NCI-H446 treated with DMSO at 0.1 percent for 48 hours (cell line): ENCODE measurements at places on chromosomes 12 and 14.
A peak's percentile ranks its signal among the peaks of the same experiment; 100 is the strongest.

DNA sequence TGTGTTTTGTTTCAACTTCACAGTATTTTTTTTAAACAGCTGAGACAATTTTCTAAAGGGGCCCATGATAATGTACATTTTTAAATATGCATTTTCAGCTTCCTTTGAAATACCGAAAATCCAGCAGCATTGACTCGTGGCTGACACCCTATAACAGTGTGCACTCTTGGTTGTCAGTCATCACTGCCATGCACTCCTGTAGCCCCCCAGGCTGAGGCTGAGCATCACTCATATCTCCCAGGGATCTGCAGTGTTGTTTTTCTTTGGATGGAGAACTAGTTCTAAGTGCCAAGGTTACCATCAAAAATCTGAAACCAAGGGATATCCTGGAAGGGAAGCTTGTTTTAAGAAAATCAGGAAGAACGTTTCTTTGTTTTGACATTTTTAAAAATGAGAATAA is 81.2 kb downstream of the C14orf132 start:
- DNase-seq = no peak

- no peak for DNase-seq
Measured at GRCh38 chr14:94593376-94593748, 12.1 kb downstream of the SERPINA5 start.

DNA sequence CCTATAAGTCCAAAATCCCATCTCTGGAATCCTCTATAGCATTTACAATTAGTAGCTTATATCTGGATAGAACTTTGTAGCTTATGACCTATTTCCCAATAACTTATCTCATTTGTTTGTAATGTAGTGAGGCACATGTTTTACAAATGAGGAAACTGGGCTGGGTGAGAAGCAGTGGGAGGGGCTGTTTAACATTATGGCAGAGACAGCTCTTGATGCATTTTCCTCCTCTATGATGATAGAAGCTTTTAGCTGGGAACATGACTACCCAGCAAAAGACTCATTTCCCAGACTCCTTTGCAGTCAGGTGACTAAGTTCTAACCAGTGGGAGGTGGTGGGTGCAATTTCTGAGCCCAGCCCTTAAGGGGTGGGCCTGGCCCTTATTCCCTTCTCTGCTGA is 179.7 kb downstream of the TTC8 start:
- no peak for DNase-seq

- DNase-seq = no peak
Measured at GRCh38 chr14:93972618-93973205, 3.7 kb downstream of the ASB2 start.

- no peak for DNase-seq
Measured at GRCh38 chr14:106417224-106418049, 891.1 kb downstream of the TMEM121 start.

DNA sequence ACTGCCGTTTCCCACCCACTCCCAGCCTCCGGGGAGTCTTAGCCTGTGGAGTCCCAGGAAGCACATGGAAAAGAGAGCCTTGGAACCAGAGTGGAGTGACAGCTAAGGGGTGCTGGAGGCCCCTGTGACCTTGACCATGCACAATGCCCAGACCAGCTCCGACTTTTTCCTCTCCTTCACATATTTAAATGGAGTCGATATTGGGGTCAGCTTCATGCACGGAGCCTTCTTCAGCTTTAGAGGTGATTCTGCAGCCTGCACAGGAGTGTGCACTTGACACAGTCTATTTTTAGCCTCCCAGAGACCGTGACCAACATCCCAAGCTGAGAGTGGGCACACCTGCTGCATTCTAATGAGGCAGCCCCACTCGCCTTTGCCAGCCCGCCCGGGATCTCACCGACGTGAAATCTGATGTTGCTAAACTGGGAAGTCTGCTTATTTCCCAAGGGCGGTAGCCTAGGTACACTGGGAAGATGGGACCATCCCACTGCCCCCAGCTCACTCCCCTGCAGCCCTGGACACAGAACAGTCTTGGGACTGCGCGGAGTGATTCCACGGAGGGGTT is 47.5 kb downstream of the PRMT8 start:
- DNase-seq = no peak

DNA sequence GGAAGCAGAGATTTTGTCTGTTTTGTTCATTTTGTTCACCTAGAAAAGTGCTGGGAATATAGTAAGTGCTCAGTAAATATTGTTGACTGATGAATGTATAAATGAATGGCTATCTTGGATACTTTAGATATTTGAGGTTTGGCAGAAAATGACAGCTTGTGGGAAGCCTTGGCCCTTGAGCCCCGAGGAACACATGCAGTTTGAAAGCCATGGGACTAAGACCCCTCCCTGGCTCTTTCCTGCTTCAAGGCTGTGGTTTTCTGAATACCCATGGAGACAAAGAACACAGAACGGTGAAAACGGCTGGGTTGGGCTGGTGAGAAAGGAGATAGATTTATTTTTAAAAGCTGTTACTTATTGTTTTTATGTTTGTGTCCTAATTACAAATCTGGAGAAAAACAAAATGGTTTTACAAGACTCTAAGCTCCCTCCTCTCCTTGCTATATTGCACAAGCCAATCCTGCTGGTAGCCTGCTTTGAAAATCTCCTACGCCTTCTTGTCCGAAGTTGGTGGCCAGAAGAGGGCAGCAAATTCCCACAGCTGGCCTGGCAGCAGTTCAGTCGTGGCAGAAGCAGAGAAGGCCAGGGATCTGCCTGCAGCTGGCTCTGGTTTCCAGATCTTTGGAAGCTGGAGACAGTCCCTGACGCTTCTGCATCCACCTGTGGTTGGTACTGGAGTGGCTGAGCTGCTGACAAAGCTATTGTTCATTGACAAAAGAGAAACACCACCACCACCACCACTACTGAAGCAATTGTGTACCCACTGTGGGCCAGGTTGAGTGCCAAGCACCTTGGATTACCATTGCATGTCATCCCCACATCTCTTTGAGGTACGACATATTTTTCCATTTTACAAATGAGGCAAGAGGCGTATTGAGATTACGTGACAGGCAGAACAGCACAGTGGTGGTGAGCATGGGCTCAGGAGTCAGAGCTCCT is 5.2 kb upstream of the KRT85 start:
- DNase-seq = peak; percentile 34

DNA sequence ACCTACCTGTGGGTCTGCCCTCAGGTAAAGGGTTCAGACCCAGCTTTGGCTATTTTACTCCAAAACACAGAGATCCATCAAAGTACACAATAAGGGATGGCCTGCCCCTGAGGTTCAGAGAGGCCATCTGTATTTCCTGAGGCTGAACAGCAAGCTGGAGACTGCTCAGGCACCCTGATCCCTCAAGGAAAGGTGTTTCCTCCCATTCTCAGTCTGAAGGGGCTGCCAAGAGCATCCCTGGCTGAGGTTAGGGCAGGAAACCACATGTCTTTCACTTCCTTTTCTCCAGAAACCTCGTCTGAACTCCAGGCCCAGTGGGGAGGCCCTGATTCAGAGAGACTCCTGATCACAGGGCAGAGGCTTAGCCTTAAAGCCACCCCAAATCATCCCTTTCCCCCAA is 1.5 kb downstream of the RILPL1 start:
- no peak for DNase-seq

GRCh38 chr12:104275689-104276088 is 27.9 kb upstream of the EID3 start:
- no peak for DNase-seq

GRCh38 chr12:122862872-122863701 is 27.8 kb downstream of the HIP1R start:
- DNase-seq = no peak

- DNase-seq = no peak
Measured at GRCh38 chr12:2614341-2614740, 180.4 kb upstream of the FKBP4 start.

DNA sequence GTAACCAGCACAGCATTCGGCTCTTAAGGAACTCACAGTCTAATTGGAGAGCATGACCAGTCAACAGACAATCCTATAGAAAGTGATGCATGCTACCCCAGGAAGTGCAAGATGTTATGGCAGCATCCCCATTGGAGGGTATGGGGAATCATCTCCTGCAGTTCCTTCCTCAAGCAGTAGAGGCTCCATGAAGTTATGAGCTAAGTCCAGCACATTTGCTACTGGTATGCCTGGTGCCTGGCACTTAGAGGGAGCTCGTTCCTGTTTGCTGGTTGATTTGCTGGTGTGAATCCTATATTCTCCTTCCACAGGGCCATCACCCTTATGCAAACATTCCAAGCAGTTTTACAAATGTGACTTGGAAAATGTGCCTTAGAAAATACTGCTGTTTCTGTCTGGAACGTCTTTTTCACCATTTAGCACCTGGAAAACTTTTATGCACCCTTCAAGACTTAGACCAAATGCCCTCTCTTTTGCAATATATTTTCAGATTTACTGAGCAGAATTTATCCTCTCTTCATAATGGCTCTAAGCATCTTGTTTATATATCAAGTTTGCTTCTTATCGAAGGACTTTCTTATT is 136.1 kb upstream of the WSCD2 start:
- DNase-seq = no peak

DNA sequence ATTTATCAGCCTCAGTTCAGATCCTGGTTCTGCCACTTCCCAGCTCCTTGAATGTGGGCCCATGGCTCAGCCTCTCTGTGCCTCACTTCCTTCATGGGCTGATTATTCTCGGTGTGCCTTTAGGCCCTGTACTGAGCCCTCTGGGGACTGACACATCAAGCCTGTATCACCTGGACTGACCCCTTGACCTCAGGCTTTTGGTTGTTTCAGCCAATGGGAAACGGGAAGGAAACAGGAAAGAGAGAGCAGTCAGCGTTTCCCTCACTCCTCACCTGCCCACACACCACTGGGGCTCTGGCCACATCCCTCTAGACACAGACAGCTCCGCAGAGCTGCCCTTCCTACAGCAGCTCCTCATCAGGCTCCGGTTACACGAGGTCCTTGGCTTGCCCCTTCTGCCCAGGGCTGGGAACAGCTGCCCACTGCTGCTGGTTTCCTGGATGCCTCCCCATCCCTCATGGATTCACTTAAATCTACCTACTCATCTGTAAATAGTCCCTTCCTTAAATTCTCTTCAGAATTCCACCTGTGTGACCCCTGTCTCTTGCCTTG is 37.0 kb upstream of the ITPR2 start:
- no peak for DNase-seq

DNA sequence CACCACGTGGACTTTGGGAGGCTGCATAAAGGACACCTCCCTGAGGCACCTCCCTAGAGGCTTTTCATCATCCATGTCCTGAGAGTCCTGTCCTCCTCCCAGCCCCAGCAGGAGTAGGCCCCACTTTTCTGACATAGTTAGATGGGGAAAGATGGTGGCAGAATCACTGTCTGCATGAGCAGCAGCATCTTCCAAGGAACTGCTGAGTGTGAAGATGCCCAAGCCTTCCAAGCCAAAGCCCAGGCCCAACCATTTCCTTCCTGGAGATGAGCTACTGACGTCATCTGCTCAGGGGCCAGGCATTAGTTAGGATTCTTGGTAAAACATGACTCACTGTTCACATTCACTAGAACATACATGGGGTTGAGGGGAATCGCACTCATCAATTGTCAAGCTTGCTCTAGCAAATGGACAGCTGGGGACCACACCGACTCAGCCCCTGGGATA is 37.3 kb downstream of the VDR start:
- DNase-seq = no peak

GRCh38 chr12:122079532-122080081 is 1.1 kb downstream of the MLXIP start:
- DNase-seq = no peak

DNA sequence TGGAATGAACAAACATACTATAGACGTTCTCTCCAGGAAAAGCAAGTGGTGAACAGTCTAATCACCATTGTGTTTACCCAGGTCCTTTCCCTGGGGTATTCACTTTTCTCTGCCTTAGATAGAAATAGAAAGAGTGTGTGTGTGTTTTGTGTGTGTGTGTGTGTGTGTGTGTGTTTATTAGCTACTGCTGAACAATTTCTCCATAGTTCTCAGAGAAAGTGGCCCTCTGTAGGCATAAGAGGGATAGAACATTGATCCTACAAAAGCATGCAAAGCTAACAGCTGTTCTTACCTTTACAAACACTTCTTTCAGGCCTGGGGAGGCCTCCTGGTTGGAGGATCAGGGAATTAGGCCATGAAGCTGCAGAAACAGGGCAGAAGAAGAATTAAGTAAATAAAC is 665.7 kb upstream of the TBX3 start:
- DNase-seq = no peak

DNA sequence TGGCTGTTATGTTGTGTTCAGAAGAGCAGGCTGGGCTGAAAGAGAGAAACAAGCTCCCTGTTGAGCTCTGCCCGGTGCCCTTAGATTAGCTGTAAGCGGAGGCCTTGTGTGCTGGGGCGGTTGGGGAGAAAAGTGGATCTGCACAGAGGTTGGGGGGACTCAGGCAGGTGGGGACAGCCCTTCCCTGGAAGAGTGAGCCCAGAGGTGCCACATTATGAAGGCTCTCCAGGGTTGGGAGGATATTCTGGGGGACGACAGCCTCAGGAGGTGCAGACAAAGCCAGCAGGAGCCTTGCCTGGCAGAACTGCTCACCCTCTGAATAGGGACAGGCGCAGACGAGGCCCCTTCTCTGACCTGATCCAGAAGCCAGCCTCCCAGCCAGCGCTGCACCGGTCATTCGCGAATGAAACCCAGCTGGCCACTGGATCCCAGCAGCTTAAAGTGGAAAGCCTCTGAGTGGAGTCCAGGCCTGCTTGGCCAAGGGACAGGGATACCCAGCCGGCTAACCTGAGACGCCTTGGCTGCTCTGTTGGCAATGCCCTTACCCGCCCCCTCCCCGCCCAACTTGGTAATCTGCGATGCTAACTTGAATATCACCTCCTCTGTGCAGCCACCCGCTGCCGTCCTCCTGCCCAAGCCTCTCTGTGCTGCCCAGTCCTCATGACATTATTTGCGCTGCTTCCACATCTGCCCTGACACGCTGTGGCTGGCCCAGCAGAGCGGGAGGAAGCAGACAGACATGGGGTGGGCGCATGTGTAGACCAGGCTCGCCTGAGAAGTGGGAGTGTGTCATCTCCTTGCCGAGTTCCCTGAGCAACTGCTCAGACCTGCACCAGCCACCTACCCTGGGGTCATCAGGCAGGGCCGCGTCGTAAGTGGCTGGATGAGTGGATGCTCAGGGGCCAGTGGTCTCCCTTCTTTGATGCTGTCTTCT is 5.6 kb downstream of the HIP1R start:
- no peak for DNase-seq

DNA sequence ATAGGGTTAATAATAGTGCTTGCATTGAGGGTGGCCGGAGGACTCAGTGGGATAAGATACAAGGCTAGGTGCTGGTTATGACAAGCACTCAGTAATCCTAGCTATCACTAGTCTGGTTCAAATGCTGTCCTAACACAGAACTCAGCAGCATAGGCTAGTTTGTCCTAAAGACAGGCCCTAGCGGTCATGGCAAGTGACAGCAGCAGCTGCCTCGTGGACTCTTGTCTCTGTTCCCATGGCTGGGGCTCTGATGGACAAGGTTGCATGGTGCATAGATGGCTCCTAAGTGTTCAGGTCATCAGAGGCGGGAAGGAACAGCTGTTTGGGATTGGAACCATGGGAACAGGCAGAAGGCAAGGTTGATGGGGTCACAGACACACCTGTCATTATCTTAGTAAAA is 42.4 kb upstream of the IGF1 start:
- no peak for DNase-seq

DNA sequence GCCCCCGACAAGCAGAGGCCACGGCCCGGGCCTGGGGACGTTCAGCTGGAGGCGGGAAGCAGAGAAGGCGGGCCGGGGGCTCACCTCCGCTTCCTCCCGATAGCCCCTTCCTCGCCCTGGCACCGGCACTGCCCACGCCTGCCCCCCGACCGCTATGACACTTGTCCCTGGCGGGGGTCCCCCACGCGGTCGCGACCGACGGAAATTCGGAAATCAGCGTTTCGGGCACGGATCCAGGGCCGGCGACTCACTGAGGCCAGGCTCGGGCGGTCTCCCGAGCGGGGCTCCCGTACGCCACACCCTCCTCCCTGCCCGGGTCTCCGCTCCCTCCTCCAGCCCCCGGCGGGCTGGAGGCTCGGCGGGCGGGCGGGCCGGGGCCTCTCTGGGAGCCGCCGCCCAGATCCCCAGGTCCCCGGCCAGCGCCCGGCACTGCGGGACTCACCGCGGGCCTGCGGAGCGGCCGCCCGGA is 581 bp downstream of the PITPNM2 start:
- no peak for DNase-seq
